Left lung (tissue), 14 donors: ENCODE measurements at places on chromosomes 4 and X. TPM values are rescaled to one million over a fixed set of nuclear protein-coding genes. Genes with fewer than 3 reads are reported as not detected.

DNA sequence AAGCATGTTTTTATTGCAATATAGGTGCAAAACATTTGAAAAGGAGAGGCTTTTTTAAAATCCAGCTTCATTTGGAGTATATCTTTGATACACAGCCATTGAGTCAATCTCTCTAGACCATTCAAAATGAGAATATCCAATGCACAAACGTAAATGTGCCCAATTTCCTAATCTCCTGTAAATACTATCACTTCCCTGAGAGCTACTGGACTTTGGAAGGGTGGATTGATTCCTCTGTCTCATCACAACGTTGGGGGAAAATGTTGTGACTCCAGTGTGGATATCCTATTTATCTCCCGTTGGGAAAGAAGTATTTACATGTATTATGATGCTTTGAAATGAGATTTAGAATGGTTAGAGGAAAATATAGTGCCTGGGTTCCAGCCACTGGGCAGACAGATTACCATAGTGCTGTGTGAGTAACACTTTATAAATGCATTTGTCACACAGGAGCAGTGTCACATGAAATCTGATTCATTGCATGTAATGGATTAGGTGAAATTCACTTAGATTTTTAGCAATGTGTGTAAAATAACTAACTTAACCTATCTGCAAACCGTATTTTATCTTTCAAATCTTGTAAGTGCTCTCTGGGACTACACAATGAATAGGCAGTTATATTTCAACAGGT lies 64.4 kb upstream of the VCX3A start:
- H3K4me3 ChIP-seq: no peak overlapping the region
- no peaks in the 10 kb centered on the region for H3K36me3 ChIP-seq
- H3K27me3 ChIP-seq: no peaks in the 10 kb centered on the region

DNA sequence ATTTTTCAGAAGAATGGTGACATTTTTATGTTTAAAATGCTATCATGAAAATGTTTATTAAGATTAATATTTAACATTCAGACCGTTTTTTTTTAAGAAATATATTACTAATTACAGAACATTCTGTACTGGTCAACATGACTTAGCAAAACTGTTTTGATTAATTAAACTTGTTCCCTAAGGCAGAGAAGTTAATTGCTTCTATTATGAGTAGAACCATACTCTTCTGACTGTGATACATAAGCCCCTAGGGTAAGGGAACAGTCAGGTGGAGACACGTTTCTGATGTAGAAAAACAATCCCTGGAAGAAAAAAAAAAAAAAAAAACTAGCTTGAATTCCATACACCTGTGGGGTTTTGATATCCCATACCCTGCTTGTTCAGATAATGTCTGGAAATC lies 97.4 kb downstream of the GPM6A start:
- no peak overlapping the region for H3K4me3 ChIP-seq
- no peak overlapping the region for H3K27ac ChIP-seq
- H3K27me3 ChIP-seq: no peaks in the 10 kb centered on the region
- H3K36me3 ChIP-seq: no peaks in the 10 kb centered on the region

GRCh38 chrX:12702509-12703091 lies 88.6 kb upstream of the PRPS2 start:
- H3K27ac ChIP-seq: no peak overlapping the region
- no peaks in the 10 kb centered on the region for H3K4me1 ChIP-seq
- DNase-seq: no peak
- H3K27me3 ChIP-seq: peaks cover 6% of the 10 kb centered on the region

DNA sequence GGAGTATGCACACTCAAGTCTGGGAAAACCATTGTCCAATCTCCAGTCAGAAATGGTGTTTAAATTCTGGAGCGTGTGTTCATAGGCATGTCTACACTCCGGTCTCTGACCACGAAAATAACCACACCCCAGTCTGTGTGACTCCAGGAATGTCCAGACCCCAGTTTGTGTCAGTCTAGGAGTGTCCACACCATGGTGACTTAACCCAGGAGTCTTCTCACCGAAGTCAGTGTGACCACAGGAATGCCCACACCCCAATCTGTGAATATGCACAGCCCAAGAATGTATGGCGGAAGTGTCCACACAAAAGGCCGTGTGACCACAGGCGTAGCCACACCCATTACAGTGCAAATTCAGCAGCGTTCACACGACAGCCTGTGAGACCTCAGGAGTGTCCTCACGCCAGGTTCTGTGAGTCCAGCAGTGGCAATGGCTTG lies 11.4 kb downstream of the FTSJ1 start:
- H3K27ac ChIP-seq: no peak overlapping the region
- H3K4me3 ChIP-seq: no peak overlapping the region
- H3K4me1 ChIP-seq: no peaks in the 10 kb centered on the region
- no peak for DNase-seq
- H3K27me3 ChIP-seq: no peaks in the 10 kb centered on the region

DNA sequence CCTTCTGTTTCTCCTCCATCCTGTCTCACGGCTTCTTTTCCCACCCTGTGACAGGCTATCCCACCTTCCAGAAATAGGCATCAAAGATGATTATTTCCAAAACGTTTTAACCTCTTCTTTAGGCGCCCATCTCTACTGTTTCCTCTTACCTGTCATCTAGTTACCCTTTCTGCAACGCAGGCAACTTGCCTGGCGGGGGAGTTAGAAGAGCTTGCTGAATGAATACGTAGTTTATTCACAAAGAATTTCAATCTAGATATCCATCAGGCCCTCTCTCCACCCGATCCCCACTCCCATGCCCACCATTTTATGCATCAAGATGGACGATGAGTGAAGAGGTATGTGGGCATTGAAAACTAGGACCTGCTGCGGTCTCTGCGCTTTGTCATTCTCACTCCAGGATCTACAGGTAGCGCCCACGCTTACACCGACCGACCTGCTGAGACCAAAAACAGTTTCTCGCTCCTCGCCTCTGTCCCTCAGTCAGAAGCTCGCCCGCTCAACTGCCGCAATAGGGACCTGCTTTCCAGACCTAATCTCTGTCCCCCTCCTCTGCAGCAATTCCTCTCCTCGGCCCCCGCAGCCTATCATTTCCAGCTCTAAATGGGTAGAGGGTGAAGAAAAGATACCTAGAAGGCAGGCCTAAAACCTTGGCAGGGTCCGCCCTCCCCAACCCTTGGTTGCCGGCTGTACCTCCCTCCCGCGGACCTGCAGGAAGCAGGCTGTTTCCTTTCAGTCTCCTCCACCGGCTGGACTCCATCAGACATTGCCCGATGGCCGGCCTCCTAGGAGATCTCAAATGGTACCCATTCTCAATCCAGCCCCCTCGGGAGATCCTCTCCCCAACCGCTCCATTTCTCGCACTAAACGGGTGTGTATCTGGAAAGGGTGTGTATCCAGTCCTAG lies 624 bp downstream of the BEX5 start:
- peak overlapping the region; percentile 27 for H3K4me3 ChIP-seq
- H3K36me3 ChIP-seq: no peaks in the 10 kb centered on the region
- no peaks in the 10 kb centered on the region for H3K4me1 ChIP-seq
- no peak for DNase-seq

- H3K27me3 ChIP-seq: no peaks in the 10 kb centered on the region
- no peaks in the 10 kb centered on the region for H3K4me1 ChIP-seq
- no peak overlapping the region for H3K27ac ChIP-seq
- no peak overlapping the region for H3K4me3 ChIP-seq
- no peak for DNase-seq
- H3K36me3 ChIP-seq: no peaks in the 10 kb centered on the region
Measured at GRCh38 chr4:32700838-32701237, 1980.7 kb downstream of the PCDH7 start.

DNA sequence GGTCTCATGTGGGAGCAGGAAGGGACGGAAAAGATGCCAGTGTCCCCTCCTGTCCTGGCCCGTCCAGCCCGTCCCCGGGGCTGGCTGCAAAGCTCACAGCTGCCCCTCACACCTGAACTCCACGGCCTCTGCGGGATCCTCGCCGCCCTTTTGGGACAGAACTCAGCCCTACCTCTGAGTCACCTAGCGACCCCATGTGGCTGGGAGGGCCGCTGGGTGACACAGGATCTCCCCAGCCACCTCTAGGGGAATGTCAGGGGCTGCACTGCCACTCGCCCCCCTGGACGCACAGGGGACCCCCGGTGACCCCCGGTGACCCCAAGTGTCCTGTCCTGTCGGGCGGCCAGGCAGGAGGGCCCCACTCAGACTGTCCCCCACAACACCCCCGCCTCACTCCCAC lies 748 bp downstream of the FAM9B start:
- H3K36me3 ChIP-seq: no peaks in the 10 kb centered on the region
- no peak overlapping the region for H3K4me3 ChIP-seq
- no peak for DNase-seq
- H3K27ac ChIP-seq: no peak overlapping the region
- no peaks in the 10 kb centered on the region for H3K27me3 ChIP-seq

DNA sequence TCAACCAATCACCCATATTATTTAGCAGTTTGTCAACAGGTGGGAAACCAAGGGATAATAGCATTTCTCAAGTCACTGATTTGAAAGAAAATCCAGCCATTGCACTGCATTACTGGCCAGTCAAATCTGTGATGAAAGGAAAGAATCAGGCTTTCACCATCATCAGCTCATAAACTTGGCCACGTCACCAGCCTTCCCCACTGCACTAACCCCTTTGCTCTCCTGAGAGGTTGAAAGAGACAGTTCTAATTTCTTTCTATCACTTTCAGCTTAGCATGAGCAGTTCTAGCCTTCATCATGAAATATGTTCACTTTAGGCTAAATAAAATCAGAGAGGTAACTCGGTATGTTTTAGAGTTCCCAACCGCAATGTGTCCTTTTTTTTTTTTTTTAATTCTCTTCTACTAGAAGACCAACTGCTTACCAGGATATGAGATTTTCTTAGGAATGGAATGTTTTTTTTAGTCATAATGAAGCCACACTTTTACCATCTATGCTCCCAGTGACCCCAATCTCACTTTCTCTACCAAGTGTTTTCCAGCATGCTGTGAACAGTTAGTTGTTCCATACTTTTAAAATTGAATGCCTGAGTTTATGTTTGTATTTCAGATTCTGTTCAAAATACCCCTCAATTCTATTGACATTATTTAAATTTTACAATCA lies 55.7 kb upstream of the SLC7A11 start:
- no peaks in the 10 kb centered on the region for H3K4me1 ChIP-seq
- DNase-seq: no peak
- H3K4me3 ChIP-seq: no peak overlapping the region

DNA sequence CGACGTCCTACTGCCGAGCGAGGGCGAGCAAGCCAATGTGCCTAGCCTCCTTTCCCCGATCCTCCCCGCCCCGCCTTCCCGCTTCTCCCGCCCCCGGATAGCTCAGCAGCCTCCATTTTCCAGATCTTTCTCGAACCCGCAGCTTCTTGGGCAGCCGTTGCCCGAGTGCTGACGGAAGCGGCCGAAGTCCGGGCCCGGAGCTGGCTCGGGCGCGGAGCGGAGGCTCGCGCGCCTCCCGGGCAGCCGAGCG lies 172 bp upstream of the HSPA4L start:
- DNase-seq: peak; percentile 96
- H3K4me3 ChIP-seq: peak overlapping the region; percentile 58
- peak overlapping the region; percentile 70 for H3K27ac ChIP-seq
- H3K27me3 ChIP-seq: peaks cover 41% of the 10 kb centered on the region
- peaks cover 16% of the 10 kb centered on the region for H3K4me1 ChIP-seq
- H3K36me3 ChIP-seq: no peaks in the 10 kb centered on the region

- DNase-seq: no peak
- H3K27me3 ChIP-seq: peaks cover 7% of the 10 kb centered on the region
- H3K27ac ChIP-seq: no peak overlapping the region
- no peak overlapping the region for H3K4me3 ChIP-seq
- H3K36me3 ChIP-seq: no peaks in the 10 kb centered on the region
- no peaks in the 10 kb centered on the region for H3K4me1 ChIP-seq
Measured at GRCh38 chrX:110401135-110401534, 42.5 kb downstream of the RTL9 start.

GRCh38 chr4:94408549-94409374 lies 43.0 kb upstream of the PDLIM5 start:
- DNase-seq: no peak
- no peaks in the 10 kb centered on the region for H3K36me3 ChIP-seq
- H3K27me3 ChIP-seq: no peaks in the 10 kb centered on the region

DNA sequence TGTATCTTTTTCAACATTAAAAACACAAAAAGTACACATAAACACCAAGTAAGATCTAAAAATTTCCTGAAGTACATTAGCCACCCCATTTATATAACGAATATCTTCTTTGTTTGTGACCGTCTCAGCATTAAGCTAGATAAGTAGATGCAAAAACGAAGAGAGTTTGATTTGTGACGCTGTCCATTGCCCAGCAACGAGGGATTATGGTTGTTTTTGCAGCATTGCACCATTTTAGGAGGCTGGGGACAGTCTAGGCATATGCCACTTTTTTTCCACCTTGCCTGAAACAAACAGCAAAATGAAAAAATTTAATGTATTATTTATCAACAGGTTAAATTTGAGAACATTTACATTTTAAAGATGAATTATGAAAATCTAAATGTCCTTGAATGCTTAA lies 12.0 kb upstream of the IGSF1 start:
- H3K4me1 ChIP-seq: no peaks in the 10 kb centered on the region
- H3K27me3 ChIP-seq: peaks cover 8% of the 10 kb centered on the region
- H3K27ac ChIP-seq: no peak overlapping the region
- DNase-seq: no peak

GRCh38 chr4:1379351-1379781 lies 26.9 kb downstream of the NKX1-1 start:
- H3K4me1 ChIP-seq: no peaks in the 10 kb centered on the region
- H3K27ac ChIP-seq: no peak overlapping the region
- H3K36me3 ChIP-seq: no peaks in the 10 kb centered on the region
- DNase-seq: peak; percentile 80
- no peak overlapping the region for H3K4me3 ChIP-seq

DNA sequence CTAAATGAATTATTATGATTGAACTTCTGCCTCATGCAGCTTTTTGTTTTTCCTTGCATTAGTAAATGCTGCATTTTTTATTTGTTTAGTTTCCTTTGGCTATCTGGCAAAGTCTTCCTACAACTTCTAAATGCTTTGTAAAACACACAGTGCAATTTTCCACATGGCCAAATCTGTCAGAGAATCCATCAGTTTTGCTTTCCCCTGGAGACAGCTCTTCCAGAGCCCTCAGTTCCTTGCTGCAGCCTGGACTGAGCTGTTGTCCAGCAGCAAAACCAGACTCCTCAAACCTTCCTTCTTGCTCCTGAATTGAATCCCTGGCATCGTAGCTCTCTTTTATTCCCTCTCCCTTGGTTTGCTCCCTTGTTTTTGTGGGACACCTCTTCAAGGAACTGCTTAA lies 42.6 kb downstream of the MED28 start:
- H3K27me3 ChIP-seq: no peaks in the 10 kb centered on the region
- no peak overlapping the region for H3K4me3 ChIP-seq
- no peaks in the 10 kb centered on the region for H3K36me3 ChIP-seq

DNA sequence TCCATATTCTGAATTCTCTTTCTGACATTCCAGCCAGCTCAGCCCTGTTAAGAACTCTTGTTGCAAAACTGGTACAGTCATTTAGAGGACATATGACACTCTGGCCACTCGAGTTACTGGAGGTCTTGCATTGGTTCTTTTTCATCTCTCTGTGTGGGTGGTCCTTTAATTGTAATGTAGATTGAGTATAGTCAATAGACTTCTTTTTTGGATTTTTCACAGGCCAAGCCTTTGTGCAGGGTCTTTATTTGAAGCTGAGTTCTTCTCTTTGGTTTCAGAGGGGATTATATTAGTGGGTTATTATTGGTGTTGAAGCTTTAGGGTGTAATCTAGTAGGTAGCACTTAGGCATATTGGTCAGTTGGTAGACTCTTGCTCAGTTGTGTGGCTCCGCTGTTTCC lies 118.0 kb upstream of the GIMD1 start:
- H3K36me3 ChIP-seq: no peaks in the 10 kb centered on the region
- H3K4me1 ChIP-seq: no peaks in the 10 kb centered on the region
- DNase-seq: no peak
- no peak overlapping the region for H3K27ac ChIP-seq
- no peaks in the 10 kb centered on the region for H3K27me3 ChIP-seq

The TBC1D9 gene
- total RNA-seq: 34.0 TPM

The PCDH7 gene
- total RNA-seq: 6.8 TPM

The IL13RA2 gene
- total RNA-seq: 4.0 TPM

The SUPT20HL1 gene
- not detected for total RNA-seq
